ENCODE measurements at places on chromosomes 16 and 17.

DNA sequence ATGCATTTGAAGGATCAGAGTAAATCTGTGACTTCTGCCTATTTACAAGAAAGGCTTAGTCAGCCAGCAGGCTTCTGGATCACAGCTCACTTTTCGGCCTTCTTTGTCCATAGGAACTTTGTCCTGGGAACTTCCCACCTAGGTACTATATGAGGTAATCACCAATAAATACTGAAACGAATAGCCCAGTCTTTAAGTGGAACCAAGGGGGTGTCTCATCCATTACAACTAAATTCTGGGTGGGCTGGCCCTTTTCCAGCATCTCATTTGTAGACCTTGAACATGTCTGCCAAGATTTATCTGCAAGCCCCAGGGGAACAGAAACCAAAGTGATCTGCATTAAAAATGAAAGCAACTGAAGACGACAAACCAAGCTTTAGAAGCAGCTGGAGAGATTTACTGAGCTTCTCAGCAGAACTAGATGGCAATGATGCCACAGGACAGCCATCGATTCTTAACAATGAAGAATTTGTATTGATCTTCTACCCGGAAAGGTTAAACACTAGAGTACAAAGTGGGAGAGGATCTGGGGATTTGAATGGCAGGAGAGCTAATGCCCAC is 55.5 kb downstream of the SNX11 start:
- no peak for DNase-seq

DNA sequence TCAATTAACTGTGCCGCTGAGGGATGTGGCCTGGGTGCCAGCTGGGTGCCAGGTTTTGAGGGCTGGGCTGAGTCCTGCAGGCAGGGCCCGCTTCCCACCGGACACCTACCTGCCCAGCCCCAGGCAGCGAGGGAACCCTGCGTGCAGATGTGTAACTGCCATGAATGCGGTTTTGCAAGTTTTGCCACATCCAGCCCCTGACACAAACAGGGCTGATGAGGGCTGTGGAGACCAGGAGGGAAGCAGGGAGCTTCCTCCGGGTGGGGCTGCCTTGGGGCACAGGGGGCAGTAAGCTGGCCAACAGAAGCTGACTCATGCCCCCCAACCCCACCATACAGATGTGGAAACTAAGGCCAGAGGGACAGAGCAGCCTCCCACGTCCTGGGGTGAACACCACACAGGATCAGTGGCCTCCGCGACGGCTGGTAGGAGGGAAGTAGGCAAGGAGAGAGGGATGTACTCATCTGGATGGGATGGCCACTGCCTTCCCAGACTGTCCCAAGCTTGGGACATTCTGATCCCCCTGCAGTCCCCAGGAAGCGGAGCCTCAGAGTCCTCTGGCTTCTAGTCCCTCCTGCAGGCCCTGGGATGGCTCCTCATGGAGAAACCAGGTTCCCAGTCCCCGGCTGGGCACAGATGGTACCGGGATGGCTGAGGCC is 1.6 kb downstream of the UBALD1 start:
- no peak for DNase-seq

- DNase-seq: no peak
Measured at GRCh38 chr17:51434434-51435170, 174.3 kb downstream of the UTP18 start.

GRCh38 chr16:57781741-57782606 is 20.3 kb downstream of the KIFC3 start:
- no peak for DNase-seq

DNA sequence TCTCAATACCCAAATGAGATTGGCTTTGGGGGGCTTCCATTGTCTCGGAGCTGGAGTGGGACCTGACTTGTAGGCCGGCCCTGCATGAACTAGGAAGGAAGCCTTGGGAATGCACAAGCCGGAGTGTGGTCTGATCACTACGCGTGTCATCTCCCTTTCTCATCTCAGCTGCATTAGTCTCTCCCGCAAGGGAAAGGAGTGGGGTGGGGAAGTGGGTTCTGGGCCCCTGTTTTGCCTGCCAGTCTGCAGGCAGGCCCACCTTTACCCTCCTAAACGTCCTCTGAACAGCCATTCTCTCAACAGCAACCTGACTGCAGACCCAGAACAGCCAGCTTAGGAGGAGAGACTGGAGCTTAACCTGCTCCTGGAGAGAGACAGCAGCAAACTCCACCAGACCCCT is 11.4 kb upstream of the DNAI2 start:
- no peak for DNase-seq

DNA sequence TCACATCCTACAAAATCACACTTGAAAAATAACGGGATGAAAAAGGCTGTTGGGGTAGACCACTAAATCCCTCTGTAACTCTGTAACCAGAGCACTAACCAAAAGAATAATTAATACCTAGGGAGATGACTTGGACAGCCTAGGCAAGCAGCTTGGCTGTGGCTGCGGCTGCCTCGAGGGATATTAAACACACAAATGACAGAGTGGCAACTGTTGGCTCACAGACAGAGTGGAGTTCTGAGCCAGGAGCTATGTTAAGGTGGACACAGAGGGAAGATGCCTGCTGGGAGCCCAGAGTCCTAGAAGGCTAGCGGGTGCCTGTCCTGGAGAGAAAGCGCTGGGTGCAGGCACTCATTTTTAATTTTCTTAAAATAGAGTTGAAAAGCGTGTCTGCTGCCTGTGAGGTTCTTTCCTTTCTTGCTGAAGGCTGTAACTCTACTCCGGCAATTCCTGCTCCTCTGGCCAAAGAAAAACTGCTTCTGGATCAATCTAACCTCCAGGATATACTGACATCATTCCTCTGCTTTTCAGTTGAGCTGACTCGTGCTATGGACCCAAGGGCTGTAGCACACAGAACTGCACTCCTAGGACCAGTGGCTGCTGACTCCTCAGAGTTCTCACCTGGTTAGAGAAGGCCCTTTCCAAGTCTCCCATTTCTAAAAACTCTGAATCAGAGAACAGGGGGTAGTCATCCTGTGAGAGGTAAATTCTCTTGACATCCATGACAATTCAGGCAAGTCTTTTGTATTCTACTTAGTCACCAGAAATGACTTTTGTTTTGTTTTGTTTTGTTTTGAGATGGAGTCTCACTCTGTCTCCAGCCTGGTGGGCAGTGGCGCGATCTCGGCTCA is 147.9 kb downstream of the STX8 start:
- DNase-seq: no peak

- DNase-seq: no peak
Measured at GRCh38 chr17:47301161-47301560, 22.6 kb upstream of the EFCAB13 start.

- DNase-seq: peak; percentile 92
Measured at GRCh38 chr17:48048384-48049126, 396 bp downstream of the NFE2L1 start.

DNA sequence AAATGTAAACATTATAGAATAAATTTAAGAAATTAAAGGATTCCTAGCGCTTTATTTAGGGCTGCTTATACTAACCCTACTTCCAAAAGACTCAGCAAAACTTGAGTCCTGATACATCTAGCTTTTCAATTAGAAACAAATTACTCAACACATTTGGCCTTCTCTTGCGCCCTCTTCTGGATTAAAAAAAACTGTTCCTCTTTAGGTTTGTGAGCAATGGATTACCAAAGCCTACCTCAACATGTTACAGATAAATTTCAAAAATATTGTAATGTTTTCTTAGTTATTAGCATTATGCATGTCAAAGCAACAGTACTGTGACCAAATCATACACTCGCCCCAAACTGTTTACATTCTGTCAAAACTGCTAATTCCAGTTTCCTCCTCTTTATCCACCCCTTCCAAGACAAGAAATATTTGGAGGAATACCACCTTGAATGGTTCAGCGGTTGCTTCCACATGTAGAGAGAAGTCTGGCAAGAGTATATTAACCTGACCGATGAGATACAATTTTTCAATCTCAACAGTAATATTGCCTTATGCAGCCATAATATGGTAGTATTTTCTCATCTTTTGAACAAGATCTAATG is 2.7 kb downstream of the NUFIP2 start:
- no peak for DNase-seq

DNA sequence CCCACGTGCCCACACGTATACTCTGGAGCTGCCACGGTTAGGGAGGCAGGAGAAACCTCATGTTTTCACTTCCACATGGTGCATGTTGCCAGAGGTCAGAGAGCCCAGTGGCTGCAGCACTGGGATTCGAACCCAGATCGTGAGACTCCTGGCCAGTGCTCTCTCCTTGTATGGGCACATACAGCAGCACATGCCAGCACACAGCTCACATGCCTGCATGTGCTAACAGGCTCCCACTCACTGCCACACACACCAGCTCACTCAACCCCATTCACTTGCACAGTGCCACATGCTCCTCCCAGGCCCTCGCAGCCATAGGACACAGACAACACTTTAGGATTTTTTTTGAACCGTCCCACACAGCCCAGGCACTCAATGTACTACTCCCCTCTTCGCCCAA is 49.5 kb upstream of the MRPS23 start:
- no peak for DNase-seq

DNA sequence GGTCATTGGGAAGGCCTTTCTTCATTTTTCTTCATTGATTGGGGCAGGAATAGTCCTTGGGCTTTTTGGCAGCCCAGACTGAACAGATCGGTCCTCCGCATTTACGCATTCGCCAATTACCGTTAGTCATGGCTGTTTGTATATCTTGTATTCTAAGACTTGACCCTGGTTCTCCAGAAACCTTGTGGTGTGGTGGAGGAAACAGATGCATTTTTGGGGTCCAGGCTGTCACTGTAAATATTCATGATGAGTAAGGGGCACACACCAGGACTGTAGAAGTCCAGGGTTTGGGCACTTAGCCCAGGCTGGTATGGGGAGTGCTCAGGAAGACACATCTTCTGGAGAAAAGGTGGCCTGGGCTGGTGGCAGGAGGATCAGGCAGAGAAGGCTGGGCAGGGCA is 371.6 kb downstream of the CPPED1 start:
- DNase-seq: no peak

GRCh38 chr16:27768651-27769272 is 218.8 kb downstream of the KATNIP start:
- DNase-seq: no peak

DNA sequence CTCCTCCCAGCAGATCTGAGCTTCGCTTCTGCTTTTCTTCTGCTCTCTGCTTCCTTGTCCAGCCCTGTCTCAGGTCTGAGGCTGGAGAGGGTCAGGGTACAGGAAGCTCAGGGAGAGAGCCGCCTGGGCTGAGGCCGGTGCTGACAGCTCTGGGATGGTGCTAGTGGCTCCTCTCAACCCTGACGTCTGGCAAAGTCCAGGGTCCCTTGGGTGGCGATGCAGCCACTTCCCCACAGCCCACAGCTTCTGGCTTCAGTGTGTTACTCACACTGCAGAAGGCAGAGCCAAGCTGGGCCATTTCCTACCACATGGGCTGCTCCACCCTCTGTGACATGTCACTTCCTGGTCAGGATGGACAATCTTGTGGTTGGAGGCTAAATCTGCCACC is at the start of gene CD300C:
Gene CD300C, minus strand, starts transcription at position 273 of the 388 bp plus-strand sequence. CDS start 333 bp downstream, outside the sequence.
- DNase-seq: no peak

GRCh38 chr17:6941989-6942388 is 53.9 kb upstream of the ALOX12 start:
- DNase-seq: no peak

GRCh38 chr16:47852991-47853390 is 302.8 kb downstream of the ABCC12 start:
- no peak for DNase-seq

DNA sequence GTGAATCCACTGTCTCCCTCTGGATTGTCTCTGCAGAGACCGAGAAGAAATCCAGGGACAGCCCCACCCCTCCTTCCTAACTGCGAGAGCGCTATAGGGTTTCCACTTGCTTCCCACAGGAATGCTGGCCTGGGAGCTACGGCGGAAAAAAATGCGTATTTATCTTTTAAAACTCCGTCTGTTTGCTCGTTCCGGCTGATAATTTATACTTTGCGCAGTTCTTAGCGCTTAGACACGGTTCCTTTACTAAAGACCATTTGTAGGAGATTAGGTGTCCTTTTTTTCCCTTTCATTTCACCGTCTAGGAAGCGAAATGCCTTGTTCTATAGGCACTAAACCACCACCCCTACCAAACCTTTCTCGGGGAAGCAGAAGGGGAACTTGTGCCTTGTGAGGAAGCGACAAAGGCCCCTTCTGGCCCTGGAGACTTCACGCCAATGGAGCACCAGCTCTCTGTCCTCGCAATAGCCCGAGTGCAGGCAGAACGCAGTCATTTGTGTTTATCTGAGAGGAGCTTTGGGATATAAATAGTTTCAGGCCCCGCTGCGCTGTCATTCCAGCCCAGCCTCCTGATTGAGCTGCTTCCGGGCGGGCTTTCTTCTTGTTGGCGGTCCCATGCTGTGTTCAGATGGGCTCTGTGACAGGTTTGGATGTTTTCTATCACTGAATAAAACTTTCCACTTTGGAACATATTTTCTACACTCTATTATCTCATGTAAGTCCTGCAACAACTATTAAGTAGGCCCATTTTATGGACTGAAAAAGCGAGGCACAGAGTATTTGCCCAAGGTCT is 791 bp upstream of the SUPT4H1 start:
- DNase-seq: no peak

GRCh38 chr17:57781386-57782061 is 36.4 kb upstream of the CCDC182 start:
- DNase-seq: no peak

DNA sequence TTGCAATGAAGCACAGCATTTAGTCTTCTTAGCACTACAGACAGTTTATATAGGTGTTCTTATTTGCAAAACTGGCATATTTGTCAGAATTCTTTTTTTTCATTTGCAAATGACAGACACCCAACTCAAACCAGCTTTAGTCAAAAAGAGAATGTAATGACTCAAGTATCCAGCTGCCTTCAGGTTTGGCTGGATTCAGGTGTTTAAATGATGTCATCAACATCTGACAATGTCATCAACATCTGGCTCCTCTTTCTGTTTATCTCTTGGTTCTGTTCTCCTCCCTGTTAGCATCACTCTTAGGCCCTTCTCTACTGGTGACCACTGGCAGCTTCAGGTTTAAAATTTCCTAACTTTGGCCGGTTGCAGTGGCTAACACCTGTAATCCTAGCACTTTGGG is 18.9 kb downstream of the TMC5 start:
- no peak for DNase-seq
